Osteoblast (primary cell): ENCODE measurements at places on chromosomes 7 and 10. TPM values are rescaled to one million over a fixed set of nuclear protein-coding genes. Genes with fewer than 3 reads are reported as not detected.

Gene LRRN3
- total RNA-seq, result 2.2 and 2.4 TPM in 2 replicates

- DNase-seq, result no peak
Observed at GRCh38 chr7:67992287-67992686, 995.7 kb downstream of the TYW1 start.

Gene ZC3HAV1L
- total RNA-seq, result 17.1 and 17.4 TPM in 2 replicates

GRCh38 chr7:22997871-22998518 is 15.9 kb downstream of the HYCC1 start:
- no peak for DNase-seq

- DNase-seq, result no peak
Observed at GRCh38 chr7:22594020-22594419, 94.0 kb upstream of the STEAP1B start.

DNA sequence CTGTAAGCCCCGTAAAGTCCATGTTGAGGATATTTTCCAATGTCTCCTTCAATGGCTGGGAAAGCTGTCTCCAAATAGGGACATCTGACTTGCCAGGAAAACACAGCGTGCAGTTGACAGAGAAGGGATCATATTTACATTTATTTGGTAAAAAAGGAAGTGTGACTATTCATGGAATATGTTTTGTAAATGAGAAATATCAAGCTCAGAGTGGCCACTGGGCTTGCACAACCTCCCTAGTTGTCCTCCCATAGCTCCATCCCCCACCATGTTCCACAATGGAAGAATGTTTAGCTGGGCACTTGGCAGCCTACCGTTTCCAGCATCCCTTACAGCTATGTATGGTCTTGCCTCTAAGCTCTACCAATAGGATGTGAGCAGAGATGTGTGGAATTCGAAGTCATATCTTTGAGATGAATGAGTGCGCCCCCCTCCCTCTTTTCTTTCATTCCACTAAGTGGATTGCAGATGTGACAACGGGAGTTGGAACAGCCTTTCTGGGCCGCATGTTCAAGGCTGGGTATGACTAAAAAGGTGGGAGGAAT is 306.6 kb upstream of the ZMIZ1 start:
- DNase-seq, result no peak

- DNase-seq, result no peak
Observed at GRCh38 chr10:103394180-103394579, 2.1 kb downstream of the ATP5MK start.

Gene SEPHS1
- total RNA-seq, result 31.1 and 37.4 TPM in 2 replicates

- DNase-seq, result no peak
Observed at GRCh38 chr10:129140921-129141885, 325.8 kb upstream of the MGMT start.

- DNase-seq, result no peak
Observed at GRCh38 chr7:145031162-145031561, 195.3 kb upstream of the TPK1 start.

Gene HMX3
- total RNA-seq, result not detected in 2 replicates

DNA sequence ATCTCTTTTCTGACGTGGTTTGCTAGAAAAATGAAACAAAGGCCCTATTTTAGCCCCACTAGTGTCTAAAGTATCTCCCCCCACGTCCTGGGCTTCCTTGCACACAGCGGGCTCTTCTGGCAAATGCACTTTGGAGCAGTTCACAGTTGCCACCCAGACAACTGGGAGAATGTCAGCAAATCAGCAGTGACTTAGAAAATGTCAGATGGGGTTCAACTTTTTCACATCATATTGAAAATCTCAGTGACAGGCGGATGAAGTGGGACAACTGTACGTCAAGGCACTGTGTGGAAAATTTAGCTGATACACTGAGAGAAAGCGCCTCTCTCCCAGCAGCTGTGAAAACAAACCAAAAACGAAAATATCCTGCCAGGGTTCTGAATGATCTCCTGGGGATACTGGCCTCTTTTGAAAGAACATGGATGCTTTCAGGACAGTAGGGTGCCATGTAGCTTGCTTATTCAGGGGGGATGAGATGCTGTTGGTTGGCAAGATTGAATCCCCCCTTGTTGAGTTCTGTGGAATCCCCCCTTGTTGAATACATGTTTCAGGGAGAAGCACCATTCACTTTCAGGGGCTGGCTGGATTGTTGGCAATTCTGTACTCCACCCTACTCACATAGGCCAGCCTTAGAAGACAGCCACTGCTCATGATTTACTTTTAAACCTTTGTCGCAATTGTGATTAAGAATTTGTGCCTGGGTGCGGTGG is 372.8 kb upstream of the CELF2 start:
- peak; percentile 62 for DNase-seq

DNA sequence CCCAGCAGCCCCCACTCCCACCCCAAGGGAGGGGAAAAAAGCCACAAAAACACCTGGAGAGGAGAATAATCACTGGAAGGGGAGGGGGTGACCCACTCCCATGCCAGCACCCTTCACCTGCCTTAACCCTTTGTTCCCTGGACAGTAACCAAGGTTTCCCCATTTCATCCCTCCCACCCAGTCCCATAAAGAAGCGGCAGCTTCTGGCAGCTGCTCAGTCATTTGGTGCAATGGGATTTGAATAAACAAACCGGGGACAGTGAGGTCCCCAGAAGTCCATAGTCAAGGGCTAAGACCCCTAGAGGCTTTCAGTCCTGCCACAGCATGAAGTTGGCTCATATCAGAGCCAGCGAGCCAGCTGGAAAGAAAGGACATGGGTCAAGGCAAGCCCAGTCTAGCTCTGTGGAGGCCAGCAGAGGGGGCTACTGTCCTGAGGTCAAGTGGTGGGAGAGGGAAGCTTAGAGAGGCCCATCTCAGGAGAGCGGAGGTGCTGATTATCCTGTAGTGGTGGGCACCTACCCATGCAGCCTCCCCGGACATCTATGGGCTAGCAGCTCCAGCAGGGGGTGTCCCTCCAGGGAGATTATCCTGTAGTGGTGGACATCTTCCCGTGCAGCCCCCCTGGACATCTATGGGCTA is 58.9 kb upstream of the LBX1 start:
- peak; percentile 76 for DNase-seq

Gene NUDT13
- total RNA-seq, result 1.8 and 2.1 TPM in 2 replicates

GRCh38 chr10:99784016-99784726 is 1.7 kb downstream of the ABCC2 start:
- DNase-seq, result peak; percentile 37

GRCh38 chr7:117220836-117221235 is 102.0 kb downstream of the WNT2 start:
- no peak for DNase-seq

Gene MACC1
- total RNA-seq, result 0.29 and 0.36 TPM in 2 replicates

Gene GJD4
- under 0.01 TPM in 1 of 2 replicates, not detected in the other for total RNA-seq
